ENCODE measurements at places on chromosomes 6 and 20.

DNA sequence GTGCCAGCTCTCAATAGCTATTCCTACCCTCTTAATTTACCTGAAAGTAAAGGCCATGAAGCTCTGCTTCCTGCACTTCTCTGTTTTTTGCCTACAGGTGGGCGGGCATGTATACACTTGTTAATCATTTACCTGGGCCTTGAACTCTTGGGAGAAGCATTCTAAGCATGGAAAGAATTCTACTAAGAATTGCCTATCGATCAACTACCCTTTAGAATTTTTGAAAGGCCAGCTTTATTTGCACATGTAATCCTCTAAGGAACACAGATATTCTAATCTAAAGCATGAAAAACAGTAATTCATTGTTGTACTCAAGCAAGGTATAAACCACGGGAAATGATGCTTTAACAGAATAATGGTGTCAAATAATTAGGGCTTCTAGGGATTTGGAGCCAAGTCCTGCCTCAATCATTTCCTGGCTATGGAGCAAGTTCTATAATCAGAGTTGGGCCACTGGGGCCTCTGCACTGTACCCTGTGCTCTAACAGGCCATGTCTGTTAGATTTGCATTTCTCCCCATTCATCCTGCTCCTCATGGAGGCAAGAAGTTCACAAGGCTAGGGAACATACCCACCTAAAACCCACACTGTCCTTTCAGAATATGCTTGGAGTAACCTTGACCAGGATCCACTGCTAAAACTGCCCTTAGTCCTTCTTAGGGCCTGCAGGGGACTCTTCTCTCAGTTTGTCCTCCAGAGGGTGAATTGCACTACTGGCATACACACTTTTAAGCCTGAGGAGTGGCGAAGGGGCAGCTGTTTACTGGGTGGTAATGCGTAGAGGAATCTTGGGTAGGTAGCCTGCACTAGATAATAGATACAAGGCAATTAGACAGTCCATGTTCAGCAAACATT, 276.4 kb upstream of the JAG1 start:
- DNase-seq = no peak

GRCh38 chr6:138238368-138238767, 20.1 kb upstream of the PBOV1 start:
- no peak for DNase-seq

- no peak for DNase-seq
Measured at GRCh38 chr20:2139250-2139649, 37.6 kb downstream of the STK35 start.

GRCh38 chr6:313917-314316, 21.6 kb downstream of the DUSP22 start:
- no peak for DNase-seq

- no peak for DNase-seq
Measured at GRCh38 chr6:87118054-87118453, 23.1 kb upstream of the CGA start.

DNA sequence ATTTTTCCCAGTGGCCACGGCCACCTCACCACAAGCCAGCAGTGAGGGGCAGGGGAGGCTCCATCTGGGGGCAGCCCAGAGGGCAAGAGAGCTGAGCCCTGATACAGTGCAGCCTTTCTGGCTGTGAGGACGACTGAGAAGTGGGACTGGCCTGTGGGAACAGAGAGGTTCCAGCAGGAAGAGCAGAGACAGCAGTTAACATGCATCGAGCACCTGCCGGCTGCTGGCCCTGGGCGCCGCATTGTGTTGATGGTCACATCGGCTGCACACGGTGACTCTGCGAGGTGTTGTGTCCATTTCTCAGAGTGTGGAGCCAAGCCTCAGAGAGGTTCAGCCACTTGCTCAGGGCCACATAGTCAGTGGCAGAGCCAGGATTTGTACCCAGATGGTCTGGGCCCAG, 9.8 kb downstream of the FOXS1 start:
- no peak for DNase-seq

- no peak for DNase-seq
Measured at GRCh38 chr6:10690651-10691445, 3.6 kb downstream of the C6orf52 start.

DNA sequence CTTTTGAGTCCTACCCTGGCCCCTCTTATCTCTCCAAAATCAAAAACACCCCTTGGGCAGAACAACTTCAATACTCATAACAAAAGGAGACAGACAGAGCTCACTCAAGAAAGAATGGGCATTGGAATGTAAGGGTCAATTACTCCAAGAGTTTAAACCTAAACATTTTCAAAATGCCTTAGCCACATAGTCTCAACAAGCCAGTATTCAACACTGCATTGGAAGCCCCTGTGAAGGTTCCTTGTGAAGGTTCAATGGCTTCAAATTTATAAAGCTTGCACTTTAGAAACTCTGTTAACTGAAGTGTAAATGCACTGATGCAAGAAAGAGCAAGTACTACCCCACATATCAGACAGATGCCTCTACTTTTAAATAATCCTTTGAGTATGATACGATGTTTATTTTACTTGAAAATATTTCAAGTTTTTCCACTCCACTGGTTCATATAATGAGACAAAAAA, 139.1 kb upstream of the LAMP5 start:
- DNase-seq = no peak

DNA sequence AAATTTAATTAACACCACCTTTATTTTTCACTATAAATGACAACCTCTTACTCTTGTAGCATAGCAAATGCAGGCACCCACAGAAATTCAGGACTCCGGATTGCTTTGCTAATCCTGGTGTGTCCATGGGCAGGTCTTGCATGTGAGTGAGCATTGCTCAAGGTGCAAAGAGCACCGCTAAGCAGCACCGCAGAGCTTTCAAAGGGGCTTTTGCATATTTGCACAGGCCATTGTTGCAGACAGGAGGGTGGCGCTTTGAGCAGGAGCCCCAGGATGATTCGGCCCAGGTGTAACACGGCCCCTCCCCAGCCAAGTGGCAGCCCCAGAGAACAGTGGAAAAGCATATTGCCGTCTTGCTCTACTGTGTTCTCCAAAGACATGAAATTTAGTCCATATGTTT, 293.2 kb downstream of the NRN1 start:
- no peak for DNase-seq

GRCh38 chr6:144990784-144991183, 705.6 kb downstream of the UTRN start:
- DNase-seq = no peak

- DNase-seq = no peak
Measured at GRCh38 chr20:61980647-61981583, 84.8 kb downstream of the TAF4 start.

DNA sequence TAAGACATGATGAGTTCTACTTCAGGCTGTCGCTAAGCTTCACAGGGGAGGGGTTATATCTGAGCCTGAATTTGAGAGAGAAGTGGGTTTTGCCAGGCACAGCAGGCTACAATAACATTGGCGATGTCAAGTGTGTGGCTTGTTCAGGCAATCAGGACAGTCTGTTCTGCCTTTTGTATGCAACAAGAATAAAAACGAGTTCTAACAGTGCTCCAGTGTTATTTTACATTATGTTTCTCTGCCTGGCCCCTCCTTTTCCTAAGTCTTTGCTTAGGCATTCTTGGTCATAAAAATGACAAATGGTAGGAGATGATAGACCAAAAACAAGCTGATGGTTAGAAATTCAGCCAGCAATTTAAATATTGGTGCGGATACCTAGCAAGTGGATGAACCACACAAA, 26.8 kb downstream of the PAQR8 start:
- no peak for DNase-seq

DNA sequence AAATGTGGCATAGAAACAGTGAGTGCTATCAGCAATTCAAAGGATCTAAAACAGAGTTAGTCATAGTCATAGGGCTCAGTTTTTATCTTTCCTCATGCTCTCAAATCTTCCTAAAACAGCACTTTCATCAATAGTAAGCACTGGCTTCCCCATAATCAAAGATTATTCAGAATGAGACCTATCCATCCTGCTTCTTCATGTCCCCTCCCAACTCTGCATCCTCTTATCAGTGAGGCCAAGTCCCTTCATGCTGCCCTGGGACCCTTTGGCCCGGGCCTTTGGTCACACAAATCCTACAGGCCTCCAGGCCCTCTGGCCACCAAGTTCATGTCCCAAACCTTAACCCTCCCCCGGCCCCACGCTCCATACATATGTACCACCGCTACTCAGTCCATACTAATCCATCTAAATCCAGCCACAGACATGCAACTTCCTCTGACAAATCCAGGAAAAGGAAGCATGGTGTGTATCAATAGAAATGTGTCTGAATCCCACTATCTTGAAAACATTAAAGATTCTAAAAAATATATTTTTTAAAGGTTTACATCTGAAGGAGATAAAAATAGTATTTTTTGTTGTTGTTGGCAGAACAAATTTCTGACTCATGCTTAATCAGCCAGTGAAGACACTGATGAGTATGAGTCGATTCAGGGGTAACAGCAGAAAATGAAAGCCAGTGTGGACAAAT, 143.5 kb downstream of the PDE7B start:
- no peak for DNase-seq

GRCh38 chr6:132143258-132143657, 192.1 kb upstream of the CCN2 start:
- DNase-seq = no peak

DNA sequence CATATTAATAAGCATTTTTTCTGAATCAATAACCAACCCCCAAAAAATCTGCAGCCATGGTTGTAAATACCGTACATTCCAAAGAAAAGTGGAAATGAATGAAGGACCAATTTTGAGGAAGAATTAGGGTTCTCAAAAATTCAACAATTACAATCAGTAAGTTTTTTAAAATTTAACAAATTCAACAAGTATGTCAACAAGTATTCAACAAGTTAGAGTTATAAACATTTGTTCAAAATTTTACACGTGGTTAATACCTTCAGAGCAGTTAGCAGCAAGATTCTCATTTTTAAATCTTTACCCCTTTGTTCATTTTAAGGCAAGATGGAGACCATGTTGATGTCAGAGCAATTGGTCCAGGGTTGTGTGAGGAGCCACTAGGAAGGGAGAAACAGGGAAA, 27.6 kb upstream of the ANKEF1 start:
- DNase-seq = no peak

DNA sequence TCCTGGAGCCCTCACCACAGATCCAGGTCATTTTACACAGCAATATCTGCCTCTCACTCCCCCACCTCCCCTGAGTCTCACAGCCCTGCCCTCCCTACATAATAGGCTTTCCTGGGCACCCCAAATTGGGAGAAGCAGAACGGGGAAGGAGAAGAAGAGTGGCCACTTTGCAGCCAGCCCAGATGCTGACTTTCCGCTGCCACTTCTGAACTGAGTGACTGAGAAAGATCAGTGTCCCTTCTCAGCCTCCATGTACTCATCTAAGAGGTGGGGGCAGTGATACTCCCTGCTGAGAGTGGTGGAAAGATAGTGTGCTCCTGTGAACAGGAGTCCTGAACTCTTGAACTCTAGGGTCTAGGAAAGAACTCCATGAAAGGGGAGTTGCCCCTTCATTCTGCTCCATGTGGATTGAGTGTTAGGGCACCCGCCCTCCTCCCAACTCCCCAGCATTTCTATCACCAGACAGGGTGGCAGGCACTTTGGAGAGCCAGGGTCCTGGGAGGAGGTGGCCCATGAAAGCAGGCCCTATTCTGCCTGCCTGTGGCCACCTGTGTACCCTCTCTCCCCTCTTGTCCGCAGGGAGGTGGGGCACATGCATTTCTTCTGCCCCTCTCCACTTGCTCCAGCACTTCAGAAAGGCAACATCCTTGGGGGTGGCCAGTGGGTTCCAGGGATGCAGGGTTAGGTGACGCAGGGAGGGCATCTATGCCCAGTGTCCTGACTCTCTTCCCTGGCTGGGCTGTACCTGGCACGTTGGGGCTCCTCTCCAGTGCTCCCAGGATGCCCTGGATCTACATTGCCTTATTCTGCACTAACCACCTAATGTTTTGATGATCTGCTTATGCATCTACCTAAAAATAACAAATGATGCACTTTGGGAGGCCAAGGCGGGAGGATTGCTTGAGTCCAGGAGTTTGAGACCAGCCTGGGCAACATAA, 38.3 kb upstream of the MRPS18A start:
- DNase-seq = no peak

- DNase-seq = no peak
Measured at GRCh38 chr6:139386404-139386803, 12.0 kb upstream of the CITED2 start.

GRCh38 chr6:6284221-6284966, 36.1 kb downstream of the F13A1 start:
- no peak for DNase-seq

- DNase-seq = no peak
Measured at GRCh38 chr6:12622566-12622965, 94.0 kb upstream of the PHACTR1 start.

DNA sequence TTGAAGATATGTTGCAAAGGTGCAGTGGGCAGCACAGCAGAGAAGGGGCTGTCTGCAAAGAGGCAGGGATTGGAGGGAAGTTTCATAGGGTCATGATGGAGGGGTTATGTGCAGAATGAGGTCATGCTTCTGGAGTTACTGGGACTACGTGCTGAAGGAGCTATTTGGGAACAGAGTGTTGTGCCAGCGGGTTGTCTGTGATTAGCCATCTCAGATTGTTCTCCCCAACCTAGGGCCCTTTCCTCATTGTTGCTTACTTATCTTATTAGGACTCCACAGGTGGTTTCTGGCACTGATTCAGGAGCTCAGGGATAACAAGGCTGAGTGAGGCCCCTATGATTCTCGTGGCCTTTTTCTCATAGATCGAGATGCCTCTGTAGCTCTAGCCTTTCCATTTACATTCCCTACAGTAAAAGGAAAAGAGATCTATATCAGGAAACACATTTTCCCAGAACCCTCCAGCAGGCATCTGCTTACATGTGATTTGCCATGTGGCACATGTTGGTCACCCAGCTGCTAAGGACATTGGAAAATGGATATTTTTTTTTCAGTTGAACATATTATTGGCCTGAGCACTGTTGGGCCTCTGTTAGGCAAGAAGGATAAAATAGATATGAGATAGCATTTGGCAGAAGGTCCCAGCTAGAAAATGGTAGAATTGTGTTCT, 429.6 kb upstream of the PLCB4 start:
- no peak for DNase-seq

GRCh38 chr20:59920944-59921343, 12.5 kb downstream of the SYCP2 start:
- no peak for DNase-seq

GRCh38 chr6:145583753-145584152, 151.6 kb downstream of the EPM2A start:
- DNase-seq = no peak

- no peak for DNase-seq
Measured at GRCh38 chr6:85866370-85866730, 223.7 kb upstream of the SYNCRIP start.

- DNase-seq = no peak
Measured at GRCh38 chr20:46554828-46555227, 4.4 kb upstream of the OCSTAMP start.

DNA sequence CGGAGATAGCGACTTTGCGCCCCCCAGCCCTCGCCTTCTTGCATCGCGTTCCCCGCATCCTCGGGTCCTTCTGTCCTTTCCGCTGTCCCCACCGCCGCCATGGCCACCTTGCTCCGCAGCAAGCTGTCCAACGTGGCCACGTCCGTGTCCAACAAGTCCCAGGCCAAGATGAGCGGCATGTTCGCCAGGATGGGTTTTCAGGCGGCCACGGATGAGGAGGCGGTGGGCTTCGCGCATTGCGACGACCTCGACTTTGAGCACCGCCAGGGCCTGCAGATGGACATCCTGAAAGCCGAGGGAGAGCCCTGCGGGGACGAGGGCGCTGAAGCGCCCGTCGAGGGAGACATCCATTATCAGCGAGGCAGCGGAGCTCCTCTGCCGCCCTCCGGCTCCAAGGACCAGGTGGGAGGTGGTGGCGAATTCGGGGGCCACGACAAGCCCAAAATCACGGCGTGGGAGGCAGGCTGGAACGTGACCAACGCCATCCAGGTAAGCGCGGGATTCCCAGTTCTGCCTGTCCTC, 401 bp downstream of the SLC32A1 start:
- DNase-seq = no peak

Measured in hypothalamus (tissue), 51 donors.